Eye (tissue), 1 donor: ENCODE measurements at places on chromosomes 5 and 9.

- DNase-seq, result no peak
Measured at GRCh38 chr9:37239224-37239859, 119.0 kb downstream of the ZCCHC7 start.

DNA sequence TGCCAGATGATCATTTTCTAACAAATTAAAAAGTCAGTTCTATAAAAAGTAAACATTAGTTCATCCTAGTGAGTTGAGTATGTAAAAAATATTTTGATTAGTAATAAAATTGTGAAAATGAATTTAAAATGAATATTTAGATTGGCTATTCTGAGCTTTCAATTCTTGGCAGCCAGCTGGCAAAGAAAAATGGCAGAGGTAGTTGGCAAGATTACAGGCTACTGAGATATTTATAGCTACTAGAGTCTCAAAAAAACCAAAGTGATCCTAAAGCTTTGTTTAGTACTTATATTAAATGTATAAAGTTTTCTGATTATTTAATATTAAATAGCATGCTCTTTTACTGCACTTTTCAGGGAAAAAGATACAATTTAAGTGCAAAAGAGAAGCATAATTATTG, 25.0 kb downstream of the SGTB start:
- no peak for DNase-seq

GRCh38 chr9:22141908-22142307, 132.8 kb upstream of the CDKN2B start:
- DNase-seq, result no peak

DNA sequence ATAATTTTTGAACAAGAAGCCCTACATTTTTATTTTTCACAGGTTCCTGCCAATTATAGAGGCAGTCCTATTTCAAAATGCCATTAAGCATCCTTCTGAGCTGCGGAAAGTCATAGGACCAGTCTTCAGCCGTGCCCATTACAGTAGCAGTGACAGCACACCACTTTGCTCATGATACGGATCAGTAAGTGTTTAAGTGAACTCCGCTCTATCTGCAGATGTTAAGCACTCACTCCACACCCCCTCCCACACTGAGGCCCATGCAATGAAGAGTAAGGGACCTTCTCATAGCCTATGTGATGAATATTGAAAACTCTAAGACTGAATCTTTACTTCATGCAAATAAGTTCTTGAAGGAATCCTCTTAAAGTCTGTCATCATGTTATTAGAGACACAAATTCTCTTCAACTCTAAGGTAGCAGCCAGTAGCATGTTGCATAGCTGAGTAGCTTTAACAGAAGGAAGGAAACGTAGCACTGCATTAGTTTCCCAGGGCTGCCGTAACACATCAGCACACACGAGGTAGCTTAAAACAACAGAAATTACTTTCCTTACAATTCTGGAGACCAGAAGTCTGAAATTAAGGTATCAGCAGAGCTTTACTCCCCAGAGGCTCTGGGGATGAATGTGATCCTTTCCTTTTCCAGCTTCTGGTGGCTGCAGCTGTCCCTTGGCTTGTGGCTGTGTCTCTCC, 20.3 kb upstream of the TAF11L2 start:
- peak; percentile 62 for DNase-seq

- DNase-seq, result no peak
Measured at GRCh38 chr5:125538469-125538868, 792.0 kb upstream of the ZNF608 start.

DNA sequence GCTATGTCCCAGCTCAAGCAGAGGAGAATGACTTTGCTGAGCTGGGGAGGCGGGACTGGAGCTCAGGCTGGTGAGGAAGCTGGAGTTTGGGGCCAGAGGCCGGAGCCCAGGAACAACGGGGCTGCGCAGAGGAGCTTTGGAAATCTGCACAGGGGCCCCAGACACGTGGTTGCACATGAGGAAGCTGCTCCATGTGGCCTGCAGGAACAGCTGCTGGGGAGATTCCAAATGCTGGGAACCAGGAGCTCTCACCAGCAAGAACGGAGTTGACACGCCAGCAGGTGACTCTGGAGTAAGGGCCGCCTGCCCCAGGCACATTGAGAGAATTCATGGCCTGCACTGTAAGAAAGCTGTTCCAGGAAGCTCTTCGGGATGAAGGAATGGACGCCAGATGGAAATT, 91.0 kb downstream of the OLFM1 start:
- no peak for DNase-seq

DNA sequence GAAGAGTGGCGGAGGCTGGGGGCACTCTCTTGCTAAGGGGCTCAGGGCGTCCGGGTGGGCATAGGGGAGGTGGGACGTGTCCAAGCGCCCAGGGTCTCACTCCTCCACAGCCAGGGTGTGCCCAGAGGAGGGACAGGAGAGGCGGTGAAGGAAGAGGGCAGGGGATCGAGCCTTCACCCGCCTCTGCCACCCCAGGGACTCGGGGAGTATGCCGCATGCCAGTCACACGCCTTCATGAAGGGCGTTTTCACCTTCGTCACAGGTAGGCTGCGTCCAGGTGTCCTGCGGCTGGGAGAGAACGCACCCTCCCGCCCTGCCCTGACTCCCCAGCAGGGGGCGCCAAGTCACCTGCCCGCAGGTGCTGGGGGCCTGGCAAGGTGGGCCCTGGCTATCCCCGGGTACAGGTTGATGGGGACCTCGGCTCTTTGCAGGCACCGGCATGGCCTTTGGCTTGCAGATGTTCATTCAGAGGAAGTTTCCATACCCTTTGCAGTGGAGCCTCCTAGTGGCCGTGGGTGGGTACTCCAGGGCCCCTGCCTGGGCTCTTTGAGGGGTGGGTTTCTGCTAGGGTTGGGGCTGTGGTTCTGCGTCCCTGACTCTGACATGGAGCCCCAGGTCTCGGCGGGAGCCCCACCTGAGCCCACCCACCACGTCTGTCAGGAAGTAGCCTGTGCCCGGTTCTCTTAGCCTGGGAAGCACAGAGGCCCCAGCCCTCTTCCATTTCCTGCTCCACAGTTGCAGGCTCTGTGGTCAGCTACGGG, 552 bp downstream of the TMEM141 start:
- peak; percentile 55 for DNase-seq

DNA sequence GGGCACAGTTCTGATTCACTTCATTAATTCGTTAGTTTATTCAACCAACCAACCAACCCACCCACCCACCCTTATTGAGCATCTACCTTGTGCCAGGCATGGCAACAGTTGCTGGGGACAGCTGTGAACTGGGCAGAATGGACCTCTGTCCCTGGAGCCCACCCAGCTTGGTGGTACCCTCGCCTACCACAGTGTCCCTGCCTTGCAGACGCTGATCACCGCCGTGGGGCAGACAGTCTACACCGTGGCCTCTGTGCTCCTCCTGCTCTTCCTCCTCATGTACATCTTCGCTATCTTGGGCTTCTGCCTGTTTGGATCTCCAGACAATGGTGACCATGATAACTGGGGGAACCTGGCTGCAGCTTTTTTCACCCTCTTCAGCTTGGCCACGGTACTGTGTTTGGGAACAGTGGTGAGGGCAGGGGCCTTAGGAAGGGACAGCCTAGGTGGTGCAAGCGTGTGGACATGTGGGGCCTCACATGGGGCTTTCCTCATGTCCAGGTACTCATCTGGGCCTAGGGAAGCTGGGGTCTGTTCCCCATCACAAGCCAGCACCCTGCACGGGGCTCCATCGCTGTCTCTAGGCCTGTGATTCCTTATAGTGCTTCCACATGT, 26.2 kb downstream of the PITX1 start:
- no peak for DNase-seq

DNA sequence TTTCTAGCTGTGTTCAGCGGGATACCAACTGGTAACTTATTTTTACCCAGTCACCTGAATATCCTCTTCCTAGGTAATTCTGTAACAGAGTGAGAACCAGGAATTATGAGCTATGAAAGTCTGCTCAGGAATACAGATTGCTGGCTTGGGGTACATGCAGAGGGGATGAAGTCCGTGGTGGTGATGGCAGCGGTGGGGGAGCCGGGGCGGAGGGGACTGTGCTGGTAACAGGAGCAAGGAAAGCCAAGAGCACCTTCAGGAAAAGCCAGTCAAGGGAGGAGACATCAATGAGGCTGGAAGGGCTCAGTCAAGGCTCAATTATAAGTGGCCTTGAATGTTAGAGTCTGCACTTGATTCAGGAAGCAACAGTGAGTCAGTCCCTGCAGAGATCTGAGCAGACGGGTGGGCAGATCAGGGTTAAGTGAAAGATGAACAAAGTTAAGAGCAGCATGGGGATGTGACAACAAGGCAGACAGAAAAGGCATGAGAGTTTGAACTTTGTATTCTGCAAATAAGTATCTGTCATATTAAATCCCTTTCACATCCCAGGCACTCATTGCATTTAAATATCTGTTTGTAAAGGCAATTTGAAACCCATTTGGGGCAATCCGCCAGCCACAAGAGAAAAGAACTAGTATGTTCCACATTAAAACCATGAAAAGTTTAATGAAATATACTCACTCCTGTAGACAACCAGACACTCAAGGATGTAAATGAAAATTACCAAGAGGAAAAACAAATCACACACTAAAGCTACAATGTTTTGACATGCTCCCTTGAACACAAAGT, 101.2 kb downstream of the TTC39B start:
- no peak for DNase-seq

DNA sequence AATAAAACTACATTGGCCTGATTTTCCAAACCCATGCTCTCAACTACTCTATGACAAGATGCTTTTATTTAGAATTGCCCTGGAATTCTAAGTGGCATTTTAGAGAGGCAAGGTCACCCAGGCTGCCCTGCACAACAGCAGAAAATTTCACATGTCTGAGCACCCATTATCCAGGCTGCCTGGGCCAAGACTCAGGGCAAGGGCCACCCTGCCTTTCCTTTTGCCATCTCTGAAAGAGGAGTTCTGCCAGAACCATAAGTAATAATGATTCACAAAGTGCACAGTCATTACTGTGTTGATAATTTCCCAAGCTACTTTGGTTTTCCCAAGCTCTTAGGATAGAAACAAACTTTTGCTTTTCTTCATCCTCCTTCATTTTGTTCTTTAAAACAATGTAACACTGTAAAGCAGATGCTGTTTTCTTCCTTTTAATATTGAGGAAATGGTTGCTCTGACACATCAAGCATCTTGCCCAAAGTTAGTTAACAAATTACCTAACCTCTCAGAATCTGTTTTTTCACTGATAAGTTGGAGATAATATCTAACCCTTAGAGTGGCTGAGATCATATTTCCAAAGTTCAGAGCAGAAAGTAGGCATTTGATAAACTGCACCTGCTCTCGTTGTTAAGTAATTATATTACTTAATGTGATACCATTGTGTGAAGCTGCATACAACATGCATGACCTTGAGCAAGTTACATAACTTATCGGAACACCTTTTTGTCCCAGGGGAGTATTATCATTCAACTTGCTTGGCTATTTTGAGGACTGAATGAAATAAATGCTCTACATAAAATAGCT, 325.6 kb downstream of the PRELID2 start:
- DNase-seq, result no peak

DNA sequence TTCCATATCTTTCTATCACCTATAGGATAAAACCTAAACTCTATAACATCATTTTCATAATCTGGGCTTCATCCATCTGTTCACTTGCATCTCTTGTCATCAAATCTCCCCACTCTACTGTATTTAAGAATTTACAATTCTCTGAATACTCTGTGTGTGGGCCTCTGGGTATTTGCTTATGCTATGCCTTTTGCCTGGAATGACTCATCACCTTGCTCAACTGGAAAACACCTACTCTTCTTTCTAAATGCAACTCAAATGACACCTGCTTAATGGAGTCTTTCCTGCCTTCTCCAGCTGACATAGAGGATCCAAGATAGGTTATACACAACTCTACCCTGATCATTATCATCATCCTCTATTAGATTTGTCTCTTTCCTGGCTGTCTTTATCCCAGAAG, 421.7 kb downstream of the SPATA31D1 start:
- DNase-seq, result no peak

DNA sequence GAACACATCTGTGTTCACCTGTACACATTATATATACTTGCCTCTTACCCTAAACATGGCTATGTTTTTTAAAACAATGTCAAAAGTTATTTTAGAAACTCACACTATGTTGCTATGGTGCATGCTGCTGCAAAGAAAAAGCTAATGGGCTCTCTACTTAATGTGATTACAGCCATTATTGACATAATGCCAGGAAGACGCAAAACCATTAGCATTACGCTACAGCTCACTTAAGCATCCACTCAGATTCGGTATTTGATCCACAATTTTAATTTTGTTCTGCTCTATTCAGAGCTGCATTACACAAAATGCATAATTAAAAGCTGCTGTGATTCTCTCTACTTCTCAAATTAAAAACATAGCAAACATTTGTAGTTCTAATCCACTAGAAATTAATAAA, 395.2 kb downstream of the BNC2 start:
- no peak for DNase-seq

GRCh38 chr9:94813379-94813778, 86.9 kb downstream of the AOPEP start:
- no peak for DNase-seq

- DNase-seq, result no peak
Measured at GRCh38 chr9:121453232-121453892, 46.3 kb downstream of the GGTA1 start.

GRCh38 chr5:169874621-169875020, 105.7 kb downstream of the INSYN2B start:
- no peak for DNase-seq

GRCh38 chr5:140131967-140132409, 6.3 kb downstream of the IGIP start:
- DNase-seq, result no peak

- DNase-seq, result no peak
Measured at GRCh38 chr5:119319401-119319800, 36.4 kb upstream of the TNFAIP8 start.

GRCh38 chr9:12730927-12731326, 37.7 kb downstream of the TYRP1 start:
- no peak for DNase-seq

DNA sequence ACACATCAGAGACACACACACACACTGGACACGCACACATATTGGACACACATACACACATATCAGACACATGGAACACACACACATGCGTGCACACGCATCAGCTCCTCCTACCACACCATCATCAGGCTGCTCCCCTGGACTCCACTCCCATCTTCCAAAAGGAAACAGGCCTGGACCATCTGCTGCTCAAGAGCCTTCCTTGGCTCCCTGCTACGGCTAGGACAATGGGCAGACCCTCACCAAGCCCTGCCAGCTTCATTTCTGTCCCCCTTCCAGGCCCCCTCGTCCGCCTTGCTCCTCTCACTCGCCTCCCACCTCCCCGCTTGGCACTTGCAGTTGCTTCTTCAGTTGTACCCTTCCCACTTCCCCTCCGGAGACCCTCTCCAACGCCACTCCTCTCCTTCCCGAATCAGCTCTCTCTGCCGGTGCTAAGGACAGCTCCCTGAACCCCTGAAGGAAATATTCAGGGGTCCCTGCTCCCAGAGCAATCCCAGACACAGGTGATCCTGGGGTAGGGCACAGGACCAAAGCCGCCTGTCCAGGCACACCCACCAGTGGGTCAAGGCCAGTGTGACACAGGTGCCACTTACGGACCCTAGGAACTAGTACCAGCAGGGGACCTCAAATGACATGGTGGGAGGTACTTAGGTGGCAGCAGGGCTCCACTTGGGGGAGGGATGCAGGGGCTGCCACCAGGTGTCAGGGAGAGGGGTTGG, 12.1 kb upstream of the LAMC3 start:
- peak; percentile 64 for DNase-seq

- peak; percentile 62 for DNase-seq
Measured at GRCh38 chr9:20197976-20198685, 409.3 kb upstream of the SLC24A2 start.

GRCh38 chr9:22169243-22169642, 160.1 kb upstream of the CDKN2B start:
- DNase-seq, result no peak
